ENCODE measurements at places on chromosomes 2 and 18.

DNA sequence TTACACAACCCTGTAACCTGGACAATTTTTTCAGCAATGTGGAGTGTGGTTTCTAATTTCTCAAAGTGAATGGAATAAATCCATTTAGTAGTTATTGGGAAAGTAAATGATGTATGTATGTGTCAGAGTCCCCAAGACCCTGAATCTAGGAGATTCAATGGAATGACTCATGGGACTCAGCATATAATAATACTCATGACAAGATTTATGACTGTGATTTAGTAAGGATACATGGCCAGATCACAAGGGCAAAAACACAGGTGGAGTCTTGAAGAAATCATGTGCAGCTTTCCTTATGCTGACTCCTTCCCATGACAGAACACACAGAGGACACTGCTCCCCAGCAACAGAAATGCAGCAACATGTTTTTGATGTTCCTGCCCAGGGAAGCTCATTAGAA lies 1877.7 kb upstream of the LRRTM1 start:
- no peak for DNase-seq

DNA sequence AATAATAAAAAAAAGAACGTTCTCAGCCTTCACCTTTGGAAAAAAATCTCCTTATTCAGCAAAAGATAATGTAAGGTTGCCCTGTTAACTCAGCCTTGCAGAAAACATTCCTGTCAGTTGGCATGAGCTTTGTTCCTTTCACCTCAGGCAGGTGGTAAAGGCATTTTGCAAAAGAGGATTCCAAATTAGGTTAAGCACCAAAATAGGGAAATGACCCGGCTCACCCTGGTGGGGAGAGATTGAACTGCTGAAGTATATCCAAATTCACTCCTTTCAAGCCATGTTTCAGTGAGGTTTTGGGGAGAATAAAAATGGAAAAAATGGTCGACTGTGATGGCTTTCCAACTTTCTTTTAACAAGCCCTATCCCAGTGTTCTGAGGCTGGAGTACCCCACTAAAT lies 1988.8 kb upstream of the PIK3C3 start:
- DNase-seq, result no peak

DNA sequence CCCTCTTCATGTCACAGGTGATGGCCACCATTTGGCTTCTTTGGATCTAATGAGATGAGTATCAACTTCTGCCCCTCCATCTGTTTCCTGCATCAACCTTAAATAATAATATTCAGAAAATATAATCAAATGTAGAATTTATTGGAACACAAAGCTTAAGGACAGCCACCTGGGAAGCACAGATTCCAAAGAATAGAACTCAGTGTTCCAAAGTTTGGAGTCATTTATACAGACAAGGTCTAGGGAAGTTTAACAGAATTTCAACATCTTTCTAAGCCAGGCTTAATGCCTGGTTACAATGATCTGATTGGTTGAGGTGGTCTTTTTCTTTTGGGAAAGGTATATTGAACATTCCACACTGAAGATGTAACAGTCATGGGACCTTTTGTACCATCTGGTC lies 218.0 kb upstream of the PIEZO2 start:
- no peak for DNase-seq

DNA sequence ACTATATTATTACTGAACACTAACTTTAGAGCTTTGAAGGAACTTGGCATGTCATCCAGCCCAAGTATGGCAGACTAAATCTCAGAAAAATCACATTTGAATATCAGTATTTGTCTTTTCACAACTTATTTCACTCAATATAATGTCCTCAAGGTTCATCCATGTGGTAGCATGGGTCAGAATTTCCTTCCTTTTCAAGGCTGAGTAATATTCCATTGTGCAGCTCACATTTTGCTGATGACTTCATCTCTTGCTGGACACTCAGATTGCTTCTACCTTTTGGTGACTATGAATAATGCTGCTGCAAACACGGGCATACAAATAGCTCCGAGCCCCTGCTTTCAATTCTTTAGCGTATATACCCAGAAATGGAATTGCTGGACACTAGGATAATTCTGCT lies 46.7 kb downstream of the RPL31 start:
- DNase-seq, result no peak

GRCh38 chr2:27033253-27033852 lies 588 bp downstream of the TMEM214 start:
- no peak for DNase-seq
